ENCODE measurements at places on chromosomes 12 and 14.

DNA sequence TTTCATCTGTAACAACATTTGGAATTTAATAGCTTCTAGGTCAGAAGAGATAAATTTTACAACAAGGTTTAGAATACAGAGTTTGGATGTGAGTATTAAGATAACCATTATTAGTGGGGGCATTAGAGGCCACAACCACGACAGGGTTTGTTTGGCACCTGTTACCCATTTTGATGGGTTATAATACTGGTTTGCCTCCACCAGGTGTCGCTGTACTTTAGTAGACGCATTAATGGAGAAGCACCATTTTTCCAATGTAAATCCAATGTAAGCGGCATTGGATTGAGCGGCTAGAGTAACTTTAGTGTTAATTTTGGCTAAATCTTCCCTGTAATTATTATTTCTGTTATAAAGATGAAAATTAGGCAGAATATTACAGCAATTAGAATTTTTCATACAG is 136.2 kb downstream of the SLCO1B3 start:
- DNase-seq, result peak; percentile 28

DNA sequence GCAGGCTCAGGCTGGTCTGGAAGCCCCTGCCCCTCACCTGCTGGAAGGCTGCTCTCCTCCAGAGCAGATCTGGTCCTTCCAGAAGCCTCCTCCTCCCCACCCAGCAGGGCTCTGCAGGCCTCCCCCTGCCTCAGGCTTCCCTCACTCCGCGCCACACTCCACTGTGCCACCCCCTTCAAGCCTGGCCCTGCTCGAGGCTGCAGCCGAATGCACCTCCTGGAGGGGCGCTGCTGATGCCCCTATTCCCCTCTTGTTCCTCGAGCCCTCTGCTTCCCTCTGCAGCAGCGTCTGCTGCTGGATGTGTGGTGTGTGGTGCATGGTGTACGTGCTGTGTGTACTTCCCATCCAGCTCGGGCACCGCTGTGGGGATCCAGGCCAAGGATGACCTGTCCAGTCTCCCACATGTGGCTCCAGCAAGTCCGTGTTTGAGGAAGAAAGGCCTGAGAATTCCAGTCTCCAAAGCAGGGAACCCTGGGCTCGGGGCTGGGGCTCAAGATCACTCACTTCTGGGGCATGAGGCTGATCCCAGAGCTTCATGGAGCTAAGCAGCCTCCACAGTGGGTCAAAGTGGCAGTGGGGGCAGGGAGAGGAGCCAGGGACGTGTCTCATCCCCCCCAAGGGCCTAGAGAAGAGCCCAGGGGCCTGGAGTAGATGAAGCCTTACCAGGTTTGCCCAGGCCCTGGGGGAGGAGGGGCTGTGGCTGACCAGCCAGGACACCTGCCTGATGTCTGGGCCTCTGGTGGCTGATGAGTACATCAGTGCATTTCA is 136.0 kb upstream of the C14orf180 start:
- DNase-seq, result no peak

DNA sequence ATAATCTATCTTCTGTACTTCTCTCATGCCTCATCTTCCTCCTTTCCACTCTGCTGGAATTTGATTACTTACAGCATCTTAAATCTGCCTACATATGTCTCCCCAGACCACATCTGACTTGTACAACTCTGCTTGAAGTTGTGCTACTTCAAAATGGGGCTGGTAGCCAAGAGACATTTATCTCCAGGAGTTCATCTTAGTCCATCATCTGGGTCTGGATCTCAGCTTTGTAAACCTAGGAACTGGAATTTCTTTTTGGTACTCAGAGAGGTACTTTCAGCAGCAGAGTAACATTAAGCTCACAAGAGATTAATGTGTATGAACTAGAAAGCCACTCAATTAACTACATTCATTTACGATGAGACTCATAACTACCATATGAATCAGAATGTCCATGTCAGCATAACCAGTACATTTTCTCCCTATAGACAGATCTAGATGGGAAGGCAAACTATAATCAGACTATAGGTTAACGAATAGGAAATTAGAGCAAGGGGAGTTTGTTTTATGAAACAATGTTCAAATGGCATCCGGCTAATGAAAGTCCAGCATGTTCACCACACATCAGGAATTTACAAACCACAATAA is 178.8 kb downstream of the CEP128 start:
- DNase-seq, result no peak

- DNase-seq, result no peak
Observed at GRCh38 chr12:24177889-24178288, 228.4 kb upstream of the SOX5 start.

DNA sequence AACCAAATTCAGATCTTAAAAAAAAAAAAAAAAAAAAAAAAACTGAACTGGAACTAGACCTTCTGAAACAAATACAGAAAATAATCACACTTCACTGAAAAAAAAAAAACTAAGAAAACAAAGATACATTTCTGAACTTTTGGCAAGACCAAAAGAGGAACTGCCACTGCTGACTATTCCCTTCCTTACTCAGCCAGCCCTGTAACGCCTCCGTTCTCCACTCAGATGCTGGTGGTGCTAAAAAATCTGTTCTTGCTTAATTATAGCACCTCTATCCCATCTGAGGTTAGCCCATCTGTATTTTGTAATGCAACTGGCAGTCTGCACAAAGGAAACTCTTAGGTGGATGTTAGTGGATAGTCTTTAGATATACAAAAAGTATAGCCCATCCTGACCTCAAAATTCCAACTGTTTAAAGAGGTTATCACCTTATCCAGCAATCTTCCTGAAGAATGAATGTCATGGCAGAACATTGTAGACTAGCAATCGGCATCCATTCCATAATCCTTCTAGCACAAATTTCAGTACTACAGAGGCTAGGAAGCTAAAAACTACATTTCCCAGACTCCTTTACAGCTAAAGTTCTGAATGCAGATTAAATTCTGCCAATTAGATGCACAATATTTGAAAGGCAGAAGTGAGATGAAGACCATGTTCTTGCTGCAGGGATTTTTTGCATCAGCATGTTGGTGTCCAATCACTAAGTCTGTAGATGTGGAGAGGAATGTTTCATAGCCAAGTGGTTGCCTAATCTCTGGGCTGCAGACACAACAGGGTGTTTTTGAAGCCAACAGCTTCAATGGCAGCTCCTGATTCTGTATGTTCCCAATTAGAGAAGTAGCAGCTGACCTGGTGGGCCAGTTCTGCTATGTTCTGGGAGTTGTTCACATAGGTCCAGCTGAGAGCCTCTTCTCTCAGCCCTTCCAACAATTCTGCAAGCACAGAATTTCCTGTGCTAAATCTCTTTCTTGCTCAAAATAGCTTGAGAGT is 5.7 kb downstream of the MAP3K9 start:
- DNase-seq, result no peak

- no peak for DNase-seq
Observed at GRCh38 chr12:28269851-28270250, 79.6 kb downstream of the CCDC91 start.

GRCh38 chr14:93772263-93772662 is 16.0 kb downstream of the PRIMA1 start:
- DNase-seq, result no peak

DNA sequence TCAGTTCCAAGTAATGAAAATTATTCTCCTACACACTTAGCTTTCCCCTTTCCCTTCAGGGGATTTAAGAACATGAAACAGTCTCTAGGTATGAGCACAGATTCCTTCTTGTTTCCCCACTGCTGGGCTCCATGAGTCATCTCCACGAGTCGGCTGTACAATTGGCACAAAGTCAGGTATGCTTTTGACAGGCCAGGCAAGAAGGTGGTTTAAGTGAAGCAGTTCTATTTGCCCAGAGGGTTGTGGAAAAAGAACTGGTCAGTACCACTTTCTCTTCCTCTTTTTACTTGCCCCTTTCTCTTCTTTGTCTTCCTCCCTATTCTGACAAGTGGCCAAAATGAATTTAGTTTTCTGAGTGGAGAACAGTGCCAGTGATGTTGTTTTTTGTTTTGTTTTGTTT is 16.3 kb downstream of the DYNC1H1 start:
- DNase-seq, result no peak

GRCh38 chr14:22882529-22883172 is 371 bp upstream of the REM2 start:
- no peak for DNase-seq

DNA sequence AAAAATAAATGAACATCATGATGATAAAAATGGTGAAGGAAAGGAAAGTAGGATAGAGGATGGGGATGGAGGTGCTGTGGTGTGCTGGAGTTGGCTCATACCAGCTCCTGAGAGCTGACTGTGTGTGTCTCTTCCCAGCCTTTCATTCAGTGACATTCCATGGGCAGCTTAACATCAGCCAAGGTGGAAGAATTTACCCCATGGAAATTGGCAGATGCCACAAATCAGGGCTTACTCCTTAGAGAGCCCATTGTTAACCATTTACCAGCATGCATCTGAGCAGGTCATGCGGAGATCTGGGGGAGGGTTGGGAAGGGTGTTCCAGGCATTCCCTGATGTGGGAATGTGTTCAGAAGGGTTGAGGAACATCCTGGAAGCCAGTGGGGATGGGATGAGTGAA is 164.7 kb upstream of the MYL2 start:
- DNase-seq, result no peak

DNA sequence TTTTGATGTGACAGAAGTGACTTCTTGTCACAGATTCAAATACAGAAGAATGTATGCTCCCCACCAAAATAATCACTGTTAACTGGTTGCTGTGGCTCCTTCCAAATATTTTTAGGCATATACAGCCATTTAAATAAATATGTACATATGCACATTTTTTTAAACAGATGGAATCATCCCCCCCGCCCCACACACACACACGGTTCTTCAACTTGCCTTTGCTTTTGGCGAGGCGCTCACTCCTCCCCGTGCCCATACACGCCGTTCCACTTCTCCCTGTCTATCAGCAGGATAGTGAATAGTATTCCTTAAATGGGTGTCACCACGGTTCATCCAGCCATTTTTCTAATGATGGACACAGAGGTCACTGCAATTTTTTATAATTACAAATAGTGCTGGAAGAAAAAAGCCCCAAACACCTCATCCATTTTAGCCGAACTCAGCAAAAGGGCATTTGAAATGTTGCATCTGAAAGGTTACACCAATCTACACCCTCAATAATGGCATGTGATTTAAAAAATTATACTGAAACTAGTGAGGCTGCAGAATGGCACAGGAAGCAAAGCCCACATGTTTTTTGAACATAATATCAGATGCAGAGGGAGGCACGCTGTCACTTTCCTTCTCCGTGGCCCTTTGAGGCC is 39.2 kb upstream of the MEG3 start:
- DNase-seq, result no peak

GRCh38 chr12:4809013-4809448 is 88.8 kb downstream of the GALNT8 start:
- DNase-seq, result no peak

- DNase-seq, result no peak
Observed at GRCh38 chr14:90368946-90369721, 27.7 kb upstream of the CALM1 start.

- no peak for DNase-seq
Observed at GRCh38 chr14:37270629-37271028, 72.9 kb downstream of the MIPOL1 start.

DNA sequence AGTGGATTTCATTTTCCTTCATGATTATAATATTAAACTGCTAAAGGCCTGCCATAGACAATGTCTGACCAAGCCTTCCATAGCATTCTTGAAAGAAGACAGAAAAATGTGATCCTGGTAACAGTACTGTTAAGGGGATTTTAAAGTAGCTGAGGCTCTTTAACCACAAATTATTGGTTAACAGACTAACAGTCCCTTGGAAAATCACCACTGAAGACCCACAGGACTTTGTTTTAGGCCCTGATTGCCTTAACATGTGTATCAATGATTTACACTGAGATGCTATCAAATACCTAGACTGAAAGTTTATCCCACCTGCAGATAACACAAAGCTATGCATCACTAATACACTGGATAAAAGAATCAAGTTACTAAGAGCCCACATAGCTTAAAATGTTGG is 6.0 kb downstream of the KRT79 start:
- no peak for DNase-seq

GRCh38 chr14:22338381-22338780 is 250.6 kb downstream of the DAD1 start:
- DNase-seq, result no peak

DNA sequence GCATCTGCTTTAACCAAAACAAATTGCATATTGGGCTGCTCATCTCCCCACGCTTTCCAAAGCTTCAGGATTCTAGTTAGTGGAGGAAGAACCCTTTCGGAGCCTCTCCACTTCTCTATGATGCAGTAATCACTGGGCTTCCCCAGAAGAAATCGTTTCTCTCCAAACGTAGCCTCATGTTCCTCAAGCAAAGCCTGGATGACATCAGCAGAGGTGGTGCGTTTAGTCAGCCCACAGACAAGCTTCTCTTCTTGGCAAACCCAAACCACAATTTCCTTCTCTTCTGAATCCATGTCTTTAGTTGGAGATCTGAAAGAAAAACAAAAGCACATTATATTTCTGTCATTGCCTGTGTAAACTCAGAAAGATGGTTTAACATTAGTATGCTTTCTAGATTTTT is 30.6 kb downstream of the RASSF9 start:
- no peak for DNase-seq

DNA sequence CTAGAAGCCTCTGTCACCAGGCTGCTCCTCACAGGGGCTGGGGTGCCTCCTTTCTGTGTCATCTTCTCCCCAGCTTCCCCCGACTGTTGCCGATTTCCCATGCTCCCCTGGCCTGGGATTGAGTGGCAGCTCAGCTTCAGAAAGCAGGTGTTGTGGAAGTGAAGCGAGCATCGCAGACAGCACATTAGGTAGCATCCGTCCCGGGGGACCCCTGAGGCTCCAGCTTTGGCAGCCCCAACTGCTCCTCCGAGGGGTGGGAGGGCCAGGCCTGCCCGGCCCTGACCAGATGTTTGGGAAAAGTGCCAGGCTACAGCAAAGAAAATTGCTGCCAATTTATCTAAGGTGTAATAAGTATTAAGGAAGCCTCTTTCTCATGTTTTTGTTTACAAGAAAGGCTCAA is 1045.6 kb downstream of the BCL11B start:
- DNase-seq, result no peak

GRCh38 chr12:124915239-124916236 is 1.1 kb upstream of the UBC start:
- DNase-seq, result peak; percentile 41

GRCh38 chr12:109768901-109769670 is 55.5 kb downstream of the FAM222A start:
- no peak for DNase-seq

GRCh38 chr12:65881348-65881961 is 57.2 kb downstream of the HMGA2 start:
- no peak for DNase-seq

GRCh38 chr12:10304161-10304574 is 3.5 kb upstream of the KLRD1 start:
- no peak for DNase-seq

- DNase-seq, result peak; percentile 60
Observed at GRCh38 chr12:57477710-57478681, 1.7 kb downstream of the ARHGAP9 start.

Data from Jurkat, Clone E6-1 (cell line).